Colonic mucosa (tissue), 4 donors: ENCODE measurements at places on chromosomes 5 and 9.

DNA sequence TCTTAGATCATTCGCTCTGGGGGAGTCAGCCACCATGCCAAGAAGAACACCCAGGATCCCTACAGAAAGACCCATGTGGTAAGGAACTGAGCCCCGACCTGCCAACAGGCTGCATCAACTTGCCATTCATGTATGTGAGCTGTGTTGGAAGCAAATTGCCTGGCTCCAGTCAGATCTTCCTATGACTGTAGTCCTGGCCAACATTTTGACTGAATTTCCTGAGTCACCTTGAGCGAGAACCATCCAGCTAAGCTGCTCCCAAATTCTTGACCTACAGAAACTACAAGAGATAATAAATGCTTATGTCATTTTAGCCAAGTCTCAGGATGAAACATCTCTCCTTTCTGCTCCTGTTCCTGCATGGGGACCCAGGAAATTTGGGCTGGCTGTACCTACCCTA lies 40.0 kb upstream of the SLC44A1 start:
- no peaks in the 10 kb centered on the region for H3K4me1 ChIP-seq
- DNase-seq: no peak
- H3K27ac ChIP-seq: no peak overlapping the region
- H3K4me3 ChIP-seq: no peak overlapping the region
- H3K27me3 ChIP-seq: no peaks in the 10 kb centered on the region

DNA sequence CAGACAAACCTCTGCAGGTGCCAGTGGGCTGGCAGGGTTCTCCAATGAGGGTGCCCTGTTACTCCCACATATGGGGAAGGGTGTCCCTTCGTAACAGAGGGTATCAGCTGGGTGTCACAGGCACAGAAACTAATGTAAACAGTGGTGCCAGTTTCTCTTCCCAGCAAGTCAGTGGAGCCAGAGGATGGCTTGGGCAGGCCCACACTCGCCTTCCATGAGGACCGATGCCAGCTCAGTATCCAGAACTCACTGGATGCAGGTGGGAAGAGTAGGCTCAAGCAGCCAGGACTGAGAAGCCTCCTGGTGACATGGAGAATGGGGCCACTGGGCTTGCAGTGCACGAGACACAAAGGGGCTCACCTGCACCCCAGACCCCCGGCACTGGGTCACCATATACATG lies 30.4 kb downstream of the FSTL4 start:
- no peaks in the 10 kb centered on the region for H3K27me3 ChIP-seq
- no peaks in the 10 kb centered on the region for H3K4me1 ChIP-seq
- H3K36me3 ChIP-seq: no peaks in the 10 kb centered on the region
- H3K27ac ChIP-seq: no peak overlapping the region
- no peak for DNase-seq
- no peak overlapping the region for H3K4me3 ChIP-seq

DNA sequence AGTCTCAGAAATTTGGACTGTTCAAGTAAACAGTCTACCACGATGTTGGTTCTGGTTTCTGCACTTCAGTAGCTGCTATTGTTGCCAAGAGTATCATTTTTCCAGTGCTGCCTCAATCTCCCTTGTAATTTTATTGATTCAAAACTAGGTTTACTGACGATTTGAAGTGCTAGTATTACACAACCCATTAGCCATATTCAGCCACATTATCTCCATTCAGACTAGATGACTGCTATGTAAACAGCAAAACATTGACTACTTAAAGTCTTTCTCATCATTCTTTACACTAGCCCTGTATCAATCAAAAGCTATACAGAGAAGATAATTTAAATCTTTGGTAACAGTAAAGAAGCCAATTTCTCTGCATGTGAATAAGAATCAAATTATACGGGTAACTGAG lies 102.0 kb upstream of the TSLP start:
- H3K27ac ChIP-seq: no peak overlapping the region
- H3K27me3 ChIP-seq: no peaks in the 10 kb centered on the region
- no peak overlapping the region for H3K4me3 ChIP-seq
- no peaks in the 10 kb centered on the region for H3K4me1 ChIP-seq
- no peak for DNase-seq
- no peaks in the 10 kb centered on the region for H3K36me3 ChIP-seq

- no peak overlapping the region for H3K27ac ChIP-seq
- no peak for DNase-seq
- H3K36me3 ChIP-seq: no peaks in the 10 kb centered on the region
- no peaks in the 10 kb centered on the region for H3K4me1 ChIP-seq
- no peak overlapping the region for H3K4me3 ChIP-seq
- H3K27me3 ChIP-seq: no peaks in the 10 kb centered on the region
Measured at GRCh38 chr9:115058684-115059315, 59.2 kb downstream of the TNC start.

- no peak for DNase-seq
- H3K27me3 ChIP-seq: no peaks in the 10 kb centered on the region
- no peak overlapping the region for H3K27ac ChIP-seq
- no peaks in the 10 kb centered on the region for H3K36me3 ChIP-seq
- H3K4me1 ChIP-seq: no peaks in the 10 kb centered on the region
- H3K4me3 ChIP-seq: no peak overlapping the region
Measured at GRCh38 chr9:124802426-124802825, 25.5 kb downstream of the OLFML2A start.

DNA sequence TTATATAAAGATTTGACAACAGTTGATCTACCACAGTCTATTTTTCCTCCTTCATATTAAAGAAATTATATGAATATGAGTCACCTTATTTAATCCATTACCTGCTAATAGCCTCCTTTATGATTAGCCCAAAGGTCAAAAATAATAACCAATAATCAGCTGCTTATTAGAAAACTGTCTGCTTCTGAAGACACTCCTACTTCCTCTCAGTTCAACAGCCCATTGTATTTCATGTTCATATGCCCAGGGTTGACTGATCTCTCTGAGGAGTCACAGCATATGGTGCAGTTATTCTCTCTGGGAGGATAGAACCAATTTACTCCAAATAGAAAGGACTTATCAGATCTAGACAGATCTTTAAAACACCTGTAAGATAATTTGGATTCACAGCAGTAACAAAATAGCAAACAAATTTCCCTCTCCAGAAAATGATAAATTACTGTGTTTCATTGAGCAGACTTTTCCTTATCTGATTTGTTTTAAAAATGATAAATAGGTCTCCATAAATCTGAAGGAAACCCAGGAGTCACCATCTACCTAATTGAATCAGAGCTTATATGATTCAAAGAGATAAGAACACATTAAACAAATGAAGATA lies 180.4 kb upstream of the ITGA1 start:
- H3K27me3 ChIP-seq: no peaks in the 10 kb centered on the region
- no peak overlapping the region for H3K4me3 ChIP-seq
- H3K36me3 ChIP-seq: no peaks in the 10 kb centered on the region
- no peak for DNase-seq

DNA sequence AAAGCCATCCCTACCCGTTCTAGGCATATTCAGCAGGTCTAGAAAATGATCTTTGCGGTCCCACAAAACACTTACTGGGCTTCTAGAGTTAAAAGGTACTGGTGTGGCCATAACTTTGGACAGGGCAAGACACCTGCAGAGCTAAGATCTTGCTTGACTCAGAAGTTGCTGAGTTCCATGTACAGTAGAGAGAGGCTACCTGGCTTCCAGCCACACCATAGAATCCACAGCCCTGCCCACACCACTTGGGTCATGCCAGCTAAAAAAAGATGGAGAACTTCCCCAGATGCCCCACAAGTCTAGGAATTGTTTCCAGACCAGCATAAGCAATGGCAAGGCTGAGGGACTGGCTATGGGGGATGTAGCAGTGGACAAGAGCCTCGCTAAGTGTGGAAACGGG lies 52.1 kb downstream of the ABCA1 start:
- no peak for DNase-seq
- H3K36me3 ChIP-seq: no peaks in the 10 kb centered on the region
- no peaks in the 10 kb centered on the region for H3K27me3 ChIP-seq
- H3K27ac ChIP-seq: no peak overlapping the region
- H3K4me3 ChIP-seq: no peak overlapping the region

- no peaks in the 10 kb centered on the region for H3K36me3 ChIP-seq
- DNase-seq: no peak
- H3K27me3 ChIP-seq: no peaks in the 10 kb centered on the region
- H3K27ac ChIP-seq: no peak overlapping the region
- no peaks in the 10 kb centered on the region for H3K4me1 ChIP-seq
- H3K4me3 ChIP-seq: no peak overlapping the region
Measured at GRCh38 chr5:67774786-67775185, 440.8 kb upstream of the PIK3R1 start.

DNA sequence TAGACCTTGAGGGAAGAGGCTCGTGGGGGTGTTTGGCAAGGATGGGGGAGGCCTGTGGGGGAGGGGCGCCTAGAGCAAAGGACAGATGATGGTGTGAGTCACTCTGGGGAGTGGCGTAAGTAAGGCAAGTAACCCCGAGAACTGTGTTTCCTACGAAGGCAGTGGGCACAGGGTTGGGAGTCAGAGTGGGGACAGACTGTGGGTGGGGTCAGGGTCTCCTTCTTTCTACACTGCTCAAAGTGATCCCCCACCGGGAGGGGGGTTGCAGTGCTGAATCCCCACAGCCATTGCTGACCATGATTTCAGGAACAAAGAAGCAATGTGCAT lies 136.8 kb downstream of the TENT4A start:
- H3K4me3 ChIP-seq: no peak overlapping the region
- no peaks in the 10 kb centered on the region for H3K4me1 ChIP-seq
- no peak overlapping the region for H3K27ac ChIP-seq
- DNase-seq: no peak
- H3K27me3 ChIP-seq: no peaks in the 10 kb centered on the region
- H3K36me3 ChIP-seq: no peaks in the 10 kb centered on the region

DNA sequence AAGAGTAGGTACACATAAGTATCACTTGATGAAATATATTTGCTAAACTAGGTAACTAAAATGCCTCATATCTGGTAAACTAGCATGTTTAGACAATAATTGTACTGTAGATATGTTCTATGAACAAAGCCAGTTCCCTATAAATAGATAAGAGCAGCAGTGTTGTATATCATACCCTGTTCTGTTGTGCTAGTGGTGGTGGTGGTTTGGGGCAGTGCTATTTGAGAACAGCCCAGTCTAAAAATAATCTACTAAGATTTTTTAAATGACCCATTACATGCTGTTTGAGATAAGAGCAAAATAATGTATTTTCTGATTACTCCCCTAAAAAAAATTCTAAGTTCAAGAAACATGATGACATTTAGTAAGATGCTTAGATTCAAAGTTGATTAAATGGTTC lies 829.2 kb upstream of the DMAC1 start:
- no peaks in the 10 kb centered on the region for H3K36me3 ChIP-seq
- no peak overlapping the region for H3K4me3 ChIP-seq
- no peak for DNase-seq
- no peaks in the 10 kb centered on the region for H3K4me1 ChIP-seq
- no peaks in the 10 kb centered on the region for H3K27me3 ChIP-seq
- H3K27ac ChIP-seq: no peak overlapping the region
